ENCODE measurements at places on chromosomes 7 and 10. TPM values are rescaled to one million over a fixed set of nuclear protein-coding genes. Genes with fewer than 3 reads are reported as not detected.

The PRSS37 gene
- not detected for total RNA-seq

The PKD2L1 gene
- 0.60 TPM for total RNA-seq

GRCh38 chr10:30755441-30755953, 125.9 kb upstream of the LYZL2 start:
- DNase-seq = no peak

DNA sequence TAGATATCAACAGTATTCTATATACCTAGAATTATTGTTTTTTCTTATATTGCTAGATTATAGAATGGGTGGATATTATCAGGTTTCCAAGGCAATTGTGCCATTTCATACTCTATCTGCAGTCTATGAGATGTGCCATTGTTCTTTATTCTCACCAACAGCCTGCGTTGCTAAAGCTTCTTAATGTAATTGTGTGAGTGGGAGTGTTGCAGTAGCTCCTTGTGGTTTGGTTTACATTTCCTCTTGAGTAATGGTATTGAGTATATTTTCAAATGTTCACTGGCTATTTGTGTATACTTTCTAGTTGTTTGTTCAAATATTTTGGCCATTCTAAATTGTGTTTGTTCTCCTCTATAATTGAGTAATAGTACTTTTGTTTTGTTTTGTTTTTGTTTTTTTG, 199.2 kb downstream of the TFEC start:
- DNase-seq = no peak

GRCh38 chr7:4210821-4211220, 471.3 kb upstream of the FOXK1 start:
- DNase-seq = no peak
